ENCODE measurements at places on chromosomes 3 and 15.

DNA sequence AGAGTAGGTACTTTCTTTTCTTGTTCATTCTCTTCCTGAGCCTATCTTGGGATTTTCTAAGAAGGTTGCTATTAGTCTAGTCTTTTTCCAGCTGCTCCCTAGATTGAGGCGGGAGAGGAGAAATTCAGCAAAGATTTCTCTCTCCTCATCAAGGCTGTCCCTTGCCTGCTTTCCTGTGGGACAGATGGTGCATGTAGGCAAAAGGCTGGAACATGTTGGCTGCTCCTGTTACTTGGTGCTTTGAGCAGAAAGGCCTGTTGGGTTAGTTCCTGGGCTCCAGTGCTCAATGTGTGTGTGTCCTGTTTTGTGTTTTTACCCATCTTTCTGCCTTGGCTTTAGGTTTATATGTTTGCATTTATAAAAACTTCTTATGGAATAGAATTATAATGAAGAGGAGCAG is 9.1 kb upstream of the SNRPN start:
- no peak overlapping the region for H3K4me3 ChIP-seq
- H3K36me3 ChIP-seq: no peaks in the 10 kb centered on the region
- H3K27me3 ChIP-seq: no peaks in the 10 kb centered on the region
- no peaks in the 10 kb centered on the region for H3K4me1 ChIP-seq

DNA sequence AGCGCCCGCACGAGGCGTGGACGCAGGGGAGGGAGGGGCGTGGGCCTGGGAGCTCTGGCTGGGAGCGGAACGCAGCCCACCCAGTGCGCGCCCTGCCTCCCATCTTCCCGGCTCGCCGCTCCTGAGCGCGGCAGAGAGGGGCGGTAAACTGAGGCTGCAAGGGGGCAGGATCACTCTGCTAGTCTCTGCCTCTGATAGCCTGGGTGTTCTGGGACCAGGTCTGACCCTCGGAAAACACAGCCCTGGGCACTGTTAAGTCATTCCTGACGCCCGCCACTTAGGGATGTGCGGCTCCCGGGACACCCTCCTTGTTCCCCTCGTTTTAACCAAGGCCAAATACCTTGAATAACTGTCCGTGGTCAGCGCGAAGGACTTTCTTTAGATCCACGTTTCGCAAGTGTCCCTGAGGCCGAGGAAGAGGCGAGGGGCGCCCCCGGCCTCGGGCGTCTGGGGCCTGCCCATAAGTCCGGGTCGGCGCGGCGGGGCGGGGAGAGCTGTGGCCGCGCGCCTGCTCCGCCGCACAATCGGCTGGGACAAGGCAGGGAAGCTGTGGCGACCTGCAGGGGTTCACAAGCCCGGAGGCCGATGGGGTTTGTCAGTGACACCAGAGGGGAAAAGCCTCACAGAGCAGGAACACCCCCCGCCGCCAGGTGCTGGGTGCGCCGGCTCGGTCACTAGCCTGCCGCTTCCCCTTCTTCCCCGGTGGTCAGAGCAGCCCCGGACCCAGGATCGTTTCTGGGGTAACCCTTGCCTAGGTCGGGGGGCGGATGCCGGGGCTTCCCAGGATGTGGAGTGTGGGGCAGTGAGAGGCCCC is 1.5 kb downstream of the ITPKA start:
- peaks cover 28% of the 10 kb centered on the region for H3K4me1 ChIP-seq
- H3K27me3 ChIP-seq: peaks cover 55% of the 10 kb centered on the region
- no peak overlapping the region for H3K27ac ChIP-seq
- H3K4me3 ChIP-seq: peak overlapping the region; percentile 50
- no peaks in the 10 kb centered on the region for H3K36me3 ChIP-seq

DNA sequence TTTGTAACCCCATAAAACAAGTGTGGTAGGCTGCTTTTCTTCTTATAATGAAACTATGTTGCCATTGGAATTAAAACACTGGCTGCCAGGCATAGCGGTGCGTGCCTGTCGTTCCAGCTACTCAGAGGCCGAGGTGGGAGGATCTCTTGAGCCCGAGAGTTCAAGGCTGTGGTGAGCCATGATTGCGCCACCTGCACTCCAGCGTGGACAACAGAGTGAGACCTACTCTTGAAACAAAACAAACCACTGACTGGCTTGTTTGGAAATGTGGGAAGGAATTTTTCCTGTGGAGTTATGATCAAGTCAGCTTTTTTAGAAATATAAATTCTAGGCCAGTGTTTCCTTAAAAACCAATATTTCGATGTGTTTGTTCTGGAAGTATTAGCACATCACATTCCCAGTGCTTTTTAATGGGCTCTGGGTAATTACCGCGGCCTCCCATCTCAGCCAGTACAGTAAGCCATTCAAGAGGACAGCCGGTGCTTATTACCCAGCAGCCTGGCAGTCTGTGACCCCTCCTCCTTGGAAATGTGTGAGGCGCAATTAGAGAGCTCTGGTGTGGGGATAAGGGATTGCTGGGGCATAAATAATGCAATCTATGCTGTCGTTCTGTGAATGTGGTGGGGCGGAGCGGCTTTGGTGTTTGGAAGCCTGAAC is 58.3 kb upstream of the TRAK1 start:
- DNase-seq: no peak
- no peak overlapping the region for H3K4me3 ChIP-seq
- no peak overlapping the region for H3K27ac ChIP-seq

GRCh38 chr3:178480795-178481194 is 55.4 kb upstream of the KCNMB2 start:
- H3K4me1 ChIP-seq: no peaks in the 10 kb centered on the region
- peaks cover 8% of the 10 kb centered on the region for H3K27me3 ChIP-seq
- DNase-seq: no peak
- no peak overlapping the region for H3K4me3 ChIP-seq
- H3K27ac ChIP-seq: no peak overlapping the region

- no peak overlapping the region for H3K4me3 ChIP-seq
- DNase-seq: no peak
- peaks cover 1% of the 10 kb centered on the region for H3K36me3 ChIP-seq
- H3K27ac ChIP-seq: no peak overlapping the region
- H3K4me1 ChIP-seq: no peaks in the 10 kb centered on the region
- H3K27me3 ChIP-seq: peaks cover 3% of the 10 kb centered on the region
Measured at GRCh38 chr3:59142556-59142955, 92.7 kb upstream of the CFAP20DC start.

DNA sequence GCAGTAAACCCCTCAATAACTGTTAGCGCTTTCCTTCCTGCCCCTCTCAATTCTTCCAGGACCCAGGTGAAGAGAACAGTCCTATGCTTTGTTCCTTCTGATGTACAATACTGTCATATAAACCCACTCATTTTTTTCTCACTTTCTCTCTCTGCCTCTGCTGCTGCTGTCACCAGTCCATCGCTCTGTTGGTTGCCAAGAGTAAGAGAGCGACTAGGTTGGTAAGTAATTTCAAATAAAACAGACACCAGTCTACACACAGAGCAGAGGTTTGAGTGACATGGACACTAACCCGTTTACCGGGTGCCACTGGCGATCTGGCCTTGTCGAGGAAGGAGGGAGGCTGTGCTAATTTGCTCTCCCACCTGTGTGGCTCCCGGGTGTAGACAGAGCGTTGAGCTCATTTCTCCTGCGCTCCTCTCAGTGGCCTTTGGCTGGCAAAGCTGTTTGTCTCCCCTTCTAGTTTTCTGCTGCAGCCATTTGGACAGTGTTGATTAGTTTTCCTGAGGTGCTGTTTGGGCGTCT is 215.4 kb downstream of the THSD4 start:
- H3K4me3 ChIP-seq: no peak overlapping the region
- no peak for DNase-seq
- no peaks in the 10 kb centered on the region for H3K36me3 ChIP-seq
- no peaks in the 10 kb centered on the region for H3K27me3 ChIP-seq

DNA sequence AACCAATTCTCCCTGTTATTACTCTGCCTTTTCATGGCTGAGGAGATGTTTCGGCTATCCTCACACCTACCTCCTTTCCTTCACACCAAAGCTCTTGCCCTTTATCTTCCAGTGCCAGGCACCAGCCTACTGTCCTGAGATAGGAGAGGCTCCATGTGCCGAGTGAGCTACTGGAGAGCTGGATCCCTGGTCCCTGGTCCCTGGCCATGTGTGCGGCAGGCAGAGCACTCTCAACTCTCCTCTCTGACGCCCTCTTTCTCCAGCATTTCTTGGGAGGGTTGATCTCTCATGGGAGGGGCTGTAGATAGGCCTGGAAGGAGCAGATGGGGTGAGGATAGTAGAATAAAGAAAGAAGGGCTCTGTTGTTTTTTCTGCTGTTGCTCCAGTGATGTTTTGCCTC is 277.1 kb upstream of the UMPS start:
- H3K4me3 ChIP-seq: no peak overlapping the region
- no peaks in the 10 kb centered on the region for H3K4me1 ChIP-seq
- H3K27ac ChIP-seq: no peak overlapping the region

- H3K27me3 ChIP-seq: peaks cover 3% of the 10 kb centered on the region
- no peak overlapping the region for H3K4me3 ChIP-seq
Measured at GRCh38 chr3:186176373-186176990, 67.6 kb upstream of the ETV5 start.

Measured in activated naive CD4-positive, alpha-beta T cell treated with anti-CD3 and anti-CD28 coated beads for 36 hours (primary cell).